MV-4-11 (cell line): ENCODE measurements at places on chromosomes 4 and X.

GRCh38 chr4:147425019-147425418, 55.9 kb upstream of the EDNRA start:
- DNase-seq = no peak

- peak; percentile 31 for DNase-seq
These were observed 127.4 kb downstream of the ZNF330 start for GRCh38 chr4:141348125-141348524.

- DNase-seq = peak; percentile 7
These were observed 2.9 kb downstream of the HDAC8 start for GRCh38 chrX:72569786-72570185.

DNA sequence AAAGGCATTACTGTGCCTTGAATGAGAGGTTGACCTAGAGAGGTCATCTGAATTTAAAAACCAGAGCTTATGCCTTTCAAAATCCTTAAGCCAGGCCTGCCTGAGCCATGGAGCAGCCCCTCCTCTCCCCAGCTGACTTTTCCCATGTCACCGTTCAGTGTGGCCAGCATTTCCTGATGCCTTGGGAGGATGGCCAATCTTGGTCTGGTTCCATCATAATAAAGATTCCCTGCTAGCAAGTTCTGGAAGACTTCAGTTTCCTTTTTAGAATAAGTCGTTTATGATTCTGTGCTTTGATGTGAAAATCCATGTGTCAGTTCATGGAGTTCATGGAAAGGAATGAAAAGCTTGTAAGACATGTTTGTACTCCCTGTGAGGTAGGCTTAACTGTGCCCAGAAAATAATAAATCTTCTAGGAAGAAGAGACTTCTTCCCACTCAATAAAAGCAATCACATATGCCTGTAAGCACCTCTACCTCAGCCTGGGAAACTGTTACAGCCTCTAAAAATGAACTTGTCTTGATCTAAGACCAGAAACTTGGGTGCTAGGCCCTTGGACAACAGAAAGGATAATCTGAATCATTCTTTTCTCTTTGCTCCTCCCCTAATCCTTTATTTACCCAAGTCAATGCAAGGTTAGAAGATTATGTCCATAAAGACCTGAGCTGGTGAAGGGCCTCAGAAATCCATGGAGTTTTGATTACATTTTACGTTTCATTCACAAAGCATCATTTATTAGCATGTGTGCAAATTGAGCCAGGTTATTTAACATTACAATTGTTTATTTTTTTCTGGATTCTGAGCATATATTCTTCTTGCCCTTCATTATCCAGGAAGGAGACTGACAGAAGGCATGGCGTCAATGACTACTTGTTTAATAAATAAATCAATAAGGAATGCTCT, 84.0 kb upstream of the TBC1D9 start:
- DNase-seq = no peak

- DNase-seq = no peak
These were observed 44.8 kb downstream of the PNMA5 start for GRCh38 chrX:152949114-152949513.

DNA sequence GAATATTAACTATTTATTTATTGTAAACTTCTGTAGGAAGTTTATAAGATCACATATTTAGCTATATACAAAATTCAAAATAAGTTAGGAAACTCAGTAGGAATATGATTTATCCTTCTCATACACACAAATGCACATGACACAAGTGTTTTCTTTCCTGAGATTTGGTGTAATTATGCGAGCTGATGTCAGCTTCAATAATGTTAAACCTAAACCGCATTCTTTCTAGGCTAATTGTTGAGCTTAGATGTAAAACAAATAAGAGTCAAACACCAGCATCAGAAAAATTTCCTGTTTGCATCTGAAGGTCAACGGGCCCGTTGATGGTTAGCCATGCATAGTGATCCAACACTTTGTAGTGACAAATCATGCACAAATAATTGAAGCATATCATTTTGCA, 30.8 kb downstream of the RASGEF1B start:
- DNase-seq = no peak

DNA sequence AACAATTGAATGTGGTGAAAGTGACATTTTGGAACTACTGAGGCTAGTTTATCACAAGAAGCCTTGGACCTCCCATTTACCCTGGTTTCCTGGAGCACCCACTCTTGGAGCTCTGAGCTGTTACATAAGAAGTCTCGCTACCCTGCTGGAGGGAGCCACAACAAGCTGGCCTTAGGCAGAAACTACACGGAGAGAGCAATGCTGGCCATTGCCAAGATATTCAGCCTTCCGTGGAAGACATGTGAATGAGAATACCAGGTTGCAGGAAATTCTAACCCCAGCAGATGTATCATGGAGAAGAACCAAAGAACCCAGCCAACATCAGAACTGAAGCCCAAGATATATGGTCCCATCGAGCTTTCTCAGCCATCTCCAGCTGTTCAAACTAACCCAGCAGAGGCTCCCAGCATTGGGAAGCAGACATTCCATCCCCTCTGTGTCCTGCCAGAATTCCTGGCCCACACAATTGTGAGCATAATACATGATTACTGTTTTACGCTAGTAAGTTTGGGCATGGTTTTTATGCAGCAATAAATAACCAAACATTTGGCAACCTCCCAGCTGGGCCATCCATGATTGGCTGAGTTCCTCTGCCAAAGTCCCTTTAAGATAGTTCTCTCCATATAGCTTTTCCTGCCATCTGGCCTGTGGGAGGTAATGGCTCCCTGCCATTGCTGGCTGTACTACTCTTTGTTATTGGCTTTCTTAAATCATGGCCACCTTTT, 17.9 kb upstream of the PDE5A start:
- no peak for DNase-seq

GRCh38 chr4:116599859-116600258, 485.5 kb downstream of the TRAM1L1 start:
- DNase-seq = no peak

DNA sequence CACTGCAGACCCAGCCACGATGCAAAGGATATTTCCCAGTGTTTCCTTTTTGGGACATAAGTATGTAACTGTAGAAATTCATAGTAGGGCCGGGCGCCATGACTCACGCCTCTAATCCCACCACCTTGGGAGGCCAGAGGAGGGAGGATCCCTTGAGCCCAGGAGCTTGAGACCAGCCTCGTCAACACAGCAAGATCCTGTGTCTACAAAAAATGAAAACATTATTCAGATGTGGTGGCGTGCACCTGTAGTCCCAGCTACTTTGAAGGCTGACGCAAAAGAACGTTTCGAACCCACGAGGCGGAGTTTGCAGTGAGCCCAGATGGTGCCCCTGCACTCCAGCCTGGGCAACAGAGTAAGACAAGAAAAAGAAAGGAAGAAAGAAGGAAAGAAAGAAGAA, 49.2 kb downstream of the CRLF2 start:
- DNase-seq = no peak

GRCh38 chr4:61953386-61953785, 753.3 kb downstream of the ADGRL3 start:
- no peak for DNase-seq

GRCh38 chrX:84487365-84488353, 14.6 kb downstream of the HDX start:
- peak; percentile 66 for DNase-seq

DNA sequence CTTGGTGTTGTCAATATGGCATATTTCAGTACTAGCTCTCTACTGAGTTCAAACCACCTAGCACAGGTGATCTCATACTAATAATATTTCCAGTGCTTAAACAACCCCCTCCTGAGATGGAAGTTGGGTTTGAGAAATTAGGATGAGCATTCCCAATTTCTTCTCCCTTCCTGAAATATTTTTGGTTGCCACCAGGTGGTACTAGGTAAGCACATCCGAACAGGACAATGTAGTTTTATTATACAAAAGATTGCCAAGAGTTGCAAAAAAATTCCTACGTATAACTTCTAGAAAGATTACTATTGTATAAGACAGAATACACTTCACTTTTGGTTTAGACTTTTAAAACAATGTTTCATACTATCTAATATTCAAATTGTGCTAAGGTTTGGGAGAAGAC, 484.5 kb downstream of the PACRGL start:
- DNase-seq = no peak

- peak; percentile 84 for DNase-seq
These were observed 83.4 kb downstream of the MSN start for GRCh38 chrX:65750674-65751469.

- no peak for DNase-seq
These were observed 13.2 kb downstream of the CC2D2A start for GRCh38 chr4:15482842-15483241.

GRCh38 chr4:155582971-155583437, 83.6 kb upstream of the GUCY1A1 start:
- DNase-seq = no peak
